CD8-positive, alpha-beta T cell (primary cell): ENCODE measurements at places on chromosomes 6 and 20. TPM values are rescaled to one million over a fixed set of nuclear protein-coding genes. Genes with fewer than 3 reads are reported as not detected.
A peak's percentile ranks its signal among the peaks of the same experiment; 100 is the strongest.

DNA sequence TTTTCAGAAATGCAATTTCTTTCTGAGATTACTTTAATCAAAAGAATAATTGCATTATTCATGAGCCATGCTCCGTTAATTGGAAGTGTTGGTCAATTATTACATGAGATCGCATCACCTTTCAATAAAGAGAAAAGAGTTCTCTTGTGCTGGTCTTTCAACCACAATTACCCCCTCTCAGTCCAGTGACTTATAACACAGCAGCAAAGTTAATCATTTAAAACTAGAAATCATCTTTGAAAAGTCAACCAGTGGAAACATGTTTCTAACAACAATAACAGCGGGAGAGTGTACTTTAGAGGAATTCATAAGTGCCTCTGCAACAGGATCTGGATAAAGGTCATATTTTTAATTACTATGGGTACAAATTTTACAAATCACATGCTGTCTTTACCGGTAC lies 384.4 kb upstream of the AGPAT4 start:
- DNase-seq, result no peak

DNA sequence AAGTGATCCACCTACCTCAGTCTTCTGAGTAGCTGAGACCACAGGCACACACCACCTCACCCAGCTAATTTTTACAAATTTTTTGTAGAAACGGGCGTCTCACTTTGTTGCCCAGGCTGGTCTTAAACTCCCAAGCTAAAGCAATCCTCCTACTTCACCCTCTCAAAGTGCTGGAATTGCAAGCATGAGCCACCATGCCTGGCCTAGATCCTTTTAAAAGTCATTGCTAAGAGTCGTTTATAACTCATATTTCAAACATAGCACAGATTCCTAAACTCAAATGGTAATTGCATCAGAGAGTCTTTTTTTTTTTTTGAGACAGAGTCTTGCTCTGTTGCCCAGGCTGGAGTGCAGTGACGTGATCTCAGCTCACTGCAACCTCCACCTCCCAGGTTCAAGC lies 7.7 kb upstream of the SAMHD1 start:
- no peak for DNase-seq

DNA sequence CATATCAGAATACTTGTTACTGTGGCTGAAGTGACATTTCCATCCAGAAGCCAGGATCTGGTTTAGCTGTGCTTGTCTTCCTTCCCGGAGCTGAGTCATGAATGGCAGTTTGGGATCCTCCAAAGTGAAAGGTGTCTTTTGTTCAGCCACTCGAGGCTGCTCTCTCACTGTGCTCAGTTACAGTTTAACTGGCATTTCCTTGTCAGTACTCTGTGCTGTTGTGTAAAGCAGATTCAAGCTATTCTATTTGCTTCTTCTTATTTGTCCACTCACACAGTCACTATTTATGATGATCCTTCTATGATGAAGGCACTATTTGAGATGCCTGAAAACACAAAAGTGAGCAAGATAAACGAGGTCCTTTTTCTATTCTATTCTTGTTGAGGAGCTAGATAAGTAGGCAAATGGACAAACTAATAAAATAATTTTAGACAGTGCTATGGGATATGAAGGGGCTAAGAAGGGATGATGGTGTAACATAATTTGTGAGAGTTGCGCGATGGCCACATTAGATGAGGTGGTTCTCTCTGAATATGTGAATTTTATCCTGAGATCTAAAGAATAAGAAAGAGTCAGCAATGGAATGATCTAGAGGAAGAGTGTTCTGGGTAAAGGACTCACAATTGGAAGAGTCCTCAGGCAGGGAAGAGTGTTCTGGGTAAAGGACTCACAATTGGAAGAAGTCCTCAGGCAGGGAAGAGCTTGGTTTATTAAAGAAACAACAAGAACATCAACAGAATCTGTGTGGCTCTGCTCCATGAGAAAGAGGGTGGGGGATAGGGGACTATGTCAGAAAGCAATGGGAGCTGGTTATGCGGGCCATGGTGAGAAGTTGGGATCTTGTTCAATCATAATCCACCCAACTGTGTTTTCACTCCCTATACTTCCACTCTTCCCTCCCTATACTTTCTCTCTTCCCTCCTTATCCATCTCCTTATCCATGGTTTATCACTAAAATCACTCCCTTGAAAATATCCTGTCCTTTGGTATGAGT lies 40.1 kb downstream of the CYP24A1 start:
- DNase-seq, result no peak

DNA sequence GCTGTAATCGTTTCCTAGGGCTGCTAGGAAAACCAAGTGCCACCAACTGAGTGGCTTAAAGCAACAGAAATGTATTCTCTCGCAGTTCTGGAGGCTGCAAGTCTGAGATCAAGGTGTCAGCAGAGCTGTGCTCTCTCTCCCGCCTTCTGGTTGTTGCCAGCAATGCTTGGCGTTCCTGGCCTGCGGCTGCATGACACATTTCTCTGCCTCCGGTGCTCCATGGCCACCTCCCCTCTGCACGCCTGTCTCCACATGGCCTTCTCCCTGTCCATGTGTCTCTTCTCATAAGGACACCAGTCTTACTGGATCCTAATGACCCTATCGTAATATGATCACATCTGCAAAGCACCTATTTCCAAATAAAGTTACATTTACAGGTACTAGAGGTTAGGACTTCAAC lies 91.7 kb upstream of the AKAP12 start:
- DNase-seq, result no peak

DNA sequence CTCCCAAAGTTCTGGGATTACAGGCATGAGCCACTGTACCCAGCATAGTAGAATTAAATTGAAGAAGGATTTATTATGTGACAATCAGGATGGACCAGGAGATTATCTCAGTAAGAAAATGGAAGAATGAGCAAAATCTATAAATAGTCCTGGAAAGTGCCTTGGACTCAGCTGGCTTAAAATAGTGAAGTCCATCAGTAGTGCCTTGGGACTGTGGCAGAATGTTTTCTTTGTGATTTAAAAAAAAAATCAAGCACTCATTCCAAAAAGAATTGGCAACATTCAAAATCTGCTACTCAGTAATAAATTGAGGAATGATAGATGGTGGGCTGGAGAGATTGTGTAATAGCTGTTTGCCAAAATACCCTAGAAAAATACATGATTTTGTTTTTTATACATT lies 37.0 kb upstream of the MAS1 start:
- DNase-seq, result no peak

DNA sequence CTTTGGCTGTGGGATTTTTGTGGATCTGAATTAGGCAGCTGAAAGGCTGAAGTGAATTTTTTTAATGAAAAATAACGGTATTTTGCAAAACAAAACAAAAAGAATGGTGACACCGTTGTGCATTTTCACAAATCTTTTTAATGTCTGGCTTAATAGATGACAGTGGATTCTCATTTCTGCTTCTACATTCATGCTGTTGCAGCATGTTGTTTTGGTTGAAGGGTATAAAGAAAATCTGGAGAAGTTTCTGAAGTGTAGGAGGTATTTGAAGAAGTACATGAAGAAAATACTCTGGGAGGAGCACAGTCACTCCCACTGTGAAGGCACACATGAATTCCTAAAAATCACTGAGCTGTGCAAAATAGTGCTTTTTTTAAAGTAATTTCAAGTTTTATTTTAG lies 3.1 kb upstream of the MAP3K5 start:
- DNase-seq, result no peak

DNA sequence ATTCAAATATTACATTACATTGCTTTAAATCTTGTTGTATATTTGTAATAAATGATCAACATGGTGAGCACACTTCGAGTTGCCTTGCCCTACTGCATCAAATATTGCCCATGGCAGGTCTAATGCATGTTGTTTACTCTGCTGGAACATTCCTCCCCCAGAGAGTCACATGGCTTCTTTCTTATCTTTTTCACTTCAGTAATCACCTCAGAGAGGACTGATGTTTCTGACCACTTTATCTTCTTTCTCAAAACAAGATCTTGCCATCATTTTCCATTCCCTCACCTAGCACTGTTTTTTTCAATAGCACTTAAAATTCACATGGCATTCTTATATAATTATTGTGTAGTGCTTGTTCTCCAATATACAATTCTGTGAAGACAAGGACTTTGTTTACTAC lies 243.5 kb upstream of the THEMIS start:
- no peak for DNase-seq

GRCh38 chr6:12403947-12404647 lies 113.9 kb downstream of the EDN1 start:
- DNase-seq, result no peak

DNA sequence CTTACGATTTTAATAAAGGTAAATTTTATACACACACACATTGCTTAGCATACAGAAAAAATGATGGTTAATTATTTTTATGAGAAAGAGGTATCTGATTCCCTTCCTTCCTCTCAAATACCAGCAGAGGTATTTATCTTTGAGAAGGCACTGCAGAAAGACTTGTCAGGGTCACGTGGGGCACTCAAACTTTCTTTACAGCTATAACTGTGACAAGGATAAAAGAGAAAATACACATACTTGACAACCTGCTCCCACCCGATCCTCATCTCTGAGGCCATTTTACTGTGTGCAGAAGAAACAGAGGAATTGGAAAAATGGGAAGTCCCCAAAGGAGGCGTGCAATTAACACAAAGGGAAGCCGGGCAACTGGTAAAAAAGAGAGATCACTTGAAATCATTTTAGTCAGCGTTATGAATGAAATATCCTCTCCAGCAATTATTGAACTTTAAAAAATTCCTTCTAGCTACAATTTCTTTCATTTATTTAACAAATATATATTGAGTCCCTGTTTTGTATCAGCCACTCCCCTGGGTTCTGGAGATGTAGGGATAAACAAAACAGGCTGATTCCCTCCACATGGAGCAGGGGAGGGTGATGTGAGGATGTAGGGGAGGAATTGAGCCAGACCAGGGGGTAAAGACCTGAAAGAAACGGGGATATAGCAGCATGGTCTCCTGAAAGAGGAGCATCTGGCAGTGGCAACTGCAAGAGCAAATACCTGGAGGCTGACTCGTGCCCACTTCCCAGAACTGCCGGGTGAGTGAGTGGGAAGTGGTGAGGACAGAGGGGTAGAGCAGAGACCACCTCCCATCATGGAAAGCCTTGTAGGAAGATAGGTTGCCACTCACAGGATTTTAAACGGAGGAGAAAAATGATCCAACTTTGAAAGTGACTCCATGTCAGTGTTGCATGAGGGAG lies 510.3 kb downstream of the KIF16B start:
- no peak for DNase-seq

DNA sequence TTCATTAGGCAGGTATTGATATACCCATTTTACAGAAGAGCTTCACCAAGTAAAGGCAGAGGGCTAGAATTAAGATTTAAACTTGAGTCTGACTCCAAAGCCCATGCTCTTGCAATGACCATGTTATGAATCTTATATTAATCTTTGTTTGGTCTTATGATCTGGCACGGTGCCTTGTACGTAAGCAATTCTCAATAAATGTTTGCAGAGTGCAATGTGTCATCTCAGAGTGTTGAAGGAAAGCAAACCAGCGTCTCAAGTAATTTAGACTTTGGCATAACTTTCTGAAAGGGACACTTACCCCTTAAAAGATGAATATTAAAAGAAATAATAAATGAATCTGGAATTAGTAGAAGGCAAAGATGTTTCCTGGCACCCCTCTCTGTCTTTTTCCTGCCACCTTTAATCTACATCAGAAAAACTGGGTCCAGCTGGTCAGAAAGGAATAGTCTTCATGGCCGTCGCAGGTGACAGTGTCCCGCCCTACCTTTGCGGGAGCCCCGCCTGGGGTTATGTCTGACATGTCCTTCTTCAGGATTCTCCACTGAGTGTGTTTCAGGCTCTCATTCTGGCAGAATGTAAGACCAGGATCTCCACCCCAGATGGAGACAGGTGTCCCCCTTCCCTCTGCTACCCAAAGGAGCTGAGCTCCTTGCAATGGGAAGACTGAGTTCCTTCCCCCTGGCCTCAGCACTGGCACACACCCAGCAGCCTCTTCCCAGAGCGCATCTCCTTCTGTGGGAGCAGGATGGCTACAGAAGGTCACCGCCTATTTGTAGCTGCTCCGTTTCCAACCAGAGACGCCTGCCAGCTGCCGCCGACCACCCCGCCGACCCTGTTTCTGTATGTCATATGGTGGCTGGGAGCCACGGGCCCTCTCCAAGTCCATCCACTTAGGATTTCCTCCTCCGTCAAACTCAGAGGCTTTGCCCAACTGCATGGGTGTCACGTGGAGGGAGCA lies 266.3 kb upstream of the ECI2 start:
- DNase-seq, result no peak

DNA sequence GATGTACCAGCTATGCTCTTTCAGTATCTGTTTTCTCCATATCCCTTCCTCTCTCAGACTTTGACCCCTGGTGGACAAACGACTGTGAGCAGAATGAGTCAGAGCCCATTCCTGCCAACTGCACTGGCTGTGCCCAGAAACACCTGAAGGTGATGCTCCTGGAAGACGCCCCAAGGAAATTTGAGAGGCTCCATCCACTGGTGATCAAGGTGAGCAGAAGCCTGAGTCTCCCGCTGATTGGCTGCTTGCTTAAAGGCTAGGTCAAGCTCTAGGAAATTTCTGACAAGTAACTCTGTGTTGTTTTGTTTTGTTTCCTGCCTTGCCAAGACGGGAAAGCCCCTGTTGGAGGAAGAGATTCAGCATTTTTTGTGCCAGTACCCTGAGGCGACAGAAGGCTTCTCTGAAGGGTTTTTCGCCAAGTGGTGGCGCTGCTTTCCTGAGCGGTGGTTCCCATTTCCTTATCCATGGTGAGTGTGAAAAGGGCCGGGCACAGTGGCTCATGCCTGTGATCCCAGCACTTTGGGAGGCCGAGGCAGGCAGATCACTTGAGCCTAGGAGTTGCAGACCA lies 28.6 kb downstream of the C6orf89 start:
- DNase-seq, result no peak

DNA sequence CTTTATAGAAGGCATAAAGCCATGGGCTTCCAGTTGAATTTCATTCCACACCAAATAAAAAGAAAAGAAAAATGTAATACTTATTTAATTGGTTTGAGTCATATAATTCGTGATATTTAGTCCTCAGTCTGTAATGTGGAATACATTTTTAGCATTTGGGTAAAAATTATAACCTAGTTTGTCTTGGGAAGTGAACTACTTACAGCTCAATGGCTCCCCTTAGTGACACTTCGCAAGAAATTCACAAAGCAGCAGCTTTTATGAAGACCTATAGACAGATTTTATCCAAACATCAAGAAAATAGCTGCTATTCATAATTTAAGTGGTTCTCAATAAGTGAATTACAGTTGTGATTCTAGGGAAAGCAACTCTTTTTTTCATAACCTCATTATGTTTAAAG lies 72.1 kb downstream of the RSPO3 start:
- DNase-seq, result peak; percentile 1

GRCh38 chr20:62805155-62805710 lies 598 bp downstream of the OGFR start:
- no peak for DNase-seq

DNA sequence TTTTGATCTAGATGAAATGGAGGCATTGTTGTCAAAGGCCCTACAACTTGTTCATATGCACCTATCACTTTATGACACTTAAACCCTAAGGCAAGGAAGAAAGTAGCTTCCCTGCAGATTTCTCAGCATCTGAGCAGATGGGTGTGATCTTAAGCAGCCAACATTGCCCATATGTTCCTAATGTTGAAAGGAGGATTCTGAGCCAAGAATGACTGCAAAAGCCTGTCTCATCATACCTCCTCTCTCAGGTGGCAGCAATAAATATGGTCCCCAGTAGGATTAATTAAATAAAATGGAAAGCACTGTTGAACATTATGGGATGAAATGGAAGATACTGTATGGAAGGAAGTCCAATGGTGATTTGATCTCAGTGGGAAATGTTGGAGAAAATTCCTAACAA lies 538.1 kb upstream of the MAN1A1 start:
- no peak for DNase-seq

TINAG gene
- not detected for total RNA-seq

TREM1 gene
- not detected for total RNA-seq

CASS4 gene
- 26.0 TPM for total RNA-seq

C20orf144 gene
- 0.25 TPM for total RNA-seq

AVP gene
- total RNA-seq, result 0.73 TPM

WDR46 gene
- 22.1 TPM for total RNA-seq

KHDC1L gene
- not detected for total RNA-seq

ATP6V1G2 gene
- 1.3 TPM for total RNA-seq
